ENCODE measurements at places on chromosomes 1 and 21. TPM values are rescaled to one million over a fixed set of nuclear protein-coding genes. Genes with fewer than 3 reads are reported as not detected.

GRCh38 chr1:91476533-91477217 lies 24.0 kb upstream of the CDC7 start:
- DNase-seq, result no peak
- H3K36me3 ChIP-seq, result no peaks in the 10 kb centered on the region
- H3K4me1 ChIP-seq, result peaks cover 21% of the 10 kb centered on the region
- H3K27me3 ChIP-seq, result peaks cover 2% of the 10 kb centered on the region

GRCh38 chr1:70487910-70488665 lies 77.0 kb downstream of the CTH start:
- no peaks in the 10 kb centered on the region for H3K36me3 ChIP-seq
- H3K27ac ChIP-seq, result no peak overlapping the region
- no peak overlapping the region for H3K4me3 ChIP-seq
- peak; percentile 43 for DNase-seq

DNA sequence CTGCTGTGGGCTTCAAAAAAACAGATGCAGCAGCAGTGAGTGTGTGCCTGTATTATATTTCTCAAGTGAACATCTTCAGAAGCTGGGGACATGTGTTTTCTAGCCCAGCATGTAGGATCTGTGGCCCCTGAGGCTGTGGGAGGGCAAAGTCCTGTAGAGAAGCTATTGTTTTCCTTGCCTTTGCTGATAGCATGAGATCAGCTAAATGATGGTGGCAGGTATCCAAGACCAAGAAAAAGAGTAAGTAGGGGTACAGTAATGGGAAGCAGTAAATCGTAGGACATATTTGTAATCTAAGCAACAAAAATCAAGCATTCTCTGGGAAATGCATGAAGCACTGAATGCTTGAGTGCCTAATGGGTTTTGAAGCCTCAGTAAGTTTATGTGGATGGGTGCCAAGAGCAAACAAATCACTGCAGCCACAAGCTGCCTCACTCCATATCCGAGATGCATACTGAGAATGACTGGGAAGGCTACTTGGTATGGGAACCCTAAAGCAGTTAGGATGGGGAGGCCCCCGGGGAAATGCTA lies 98.3 kb downstream of the CD58 start:
- no peak overlapping the region for H3K27ac ChIP-seq
- H3K36me3 ChIP-seq, result no peaks in the 10 kb centered on the region
- H3K4me1 ChIP-seq, result no peaks in the 10 kb centered on the region
- peaks cover 5% of the 10 kb centered on the region for H3K27me3 ChIP-seq
- no peak for DNase-seq
- no peak overlapping the region for H3K4me3 ChIP-seq

GRCh38 chr1:247453245-247453644 lies 4.7 kb downstream of the OR2B11 start:
- no peak overlapping the region for H3K4me3 ChIP-seq
- DNase-seq, result no peak
- H3K36me3 ChIP-seq, result no peaks in the 10 kb centered on the region
- peaks cover 1% of the 10 kb centered on the region for H3K27me3 ChIP-seq

Gene PRAMEF14
- not detected for total RNA-seq

Gene C8B
- total RNA-seq, result not detected

Gene A3GALT2
- not detected for total RNA-seq

- H3K4me3 ChIP-seq, result no peak overlapping the region
- no peaks in the 10 kb centered on the region for H3K36me3 ChIP-seq
- peaks cover 16% of the 10 kb centered on the region for H3K27me3 ChIP-seq
- H3K27ac ChIP-seq, result no peak overlapping the region
Observed at GRCh38 chr1:202210385-202210784, 16.8 kb downstream of the LGR6 start.

GRCh38 chr1:51421964-51422363 lies 91.6 kb upstream of the TTC39A start:
- no peaks in the 10 kb centered on the region for H3K27me3 ChIP-seq
- peak overlapping the region; percentile 92 for H3K27ac ChIP-seq
- peaks cover 6% of the 10 kb centered on the region for H3K36me3 ChIP-seq

DNA sequence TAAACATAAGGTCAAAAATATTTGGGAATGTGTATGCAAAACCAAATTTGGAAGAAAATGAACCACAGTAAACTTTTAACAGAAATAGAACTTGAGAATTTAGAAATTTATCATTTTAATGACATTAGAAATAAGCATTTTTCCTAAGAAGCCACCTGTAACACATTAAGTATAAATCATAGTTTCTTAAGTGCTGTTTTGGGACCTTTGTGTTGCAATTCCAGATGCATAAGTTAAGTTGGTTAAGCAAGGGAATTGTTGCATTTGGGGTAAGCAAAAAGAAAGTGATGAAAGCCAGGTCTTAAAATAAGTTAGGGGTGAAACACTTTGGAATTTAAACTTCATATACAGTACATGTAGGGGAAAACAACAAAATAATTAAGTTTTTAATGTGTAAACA lies 49.8 kb downstream of the CDKN2C start:
- H3K36me3 ChIP-seq, result no peaks in the 10 kb centered on the region
- DNase-seq, result no peak
- no peaks in the 10 kb centered on the region for H3K27me3 ChIP-seq
- H3K4me1 ChIP-seq, result no peaks in the 10 kb centered on the region
- no peak overlapping the region for H3K4me3 ChIP-seq

DNA sequence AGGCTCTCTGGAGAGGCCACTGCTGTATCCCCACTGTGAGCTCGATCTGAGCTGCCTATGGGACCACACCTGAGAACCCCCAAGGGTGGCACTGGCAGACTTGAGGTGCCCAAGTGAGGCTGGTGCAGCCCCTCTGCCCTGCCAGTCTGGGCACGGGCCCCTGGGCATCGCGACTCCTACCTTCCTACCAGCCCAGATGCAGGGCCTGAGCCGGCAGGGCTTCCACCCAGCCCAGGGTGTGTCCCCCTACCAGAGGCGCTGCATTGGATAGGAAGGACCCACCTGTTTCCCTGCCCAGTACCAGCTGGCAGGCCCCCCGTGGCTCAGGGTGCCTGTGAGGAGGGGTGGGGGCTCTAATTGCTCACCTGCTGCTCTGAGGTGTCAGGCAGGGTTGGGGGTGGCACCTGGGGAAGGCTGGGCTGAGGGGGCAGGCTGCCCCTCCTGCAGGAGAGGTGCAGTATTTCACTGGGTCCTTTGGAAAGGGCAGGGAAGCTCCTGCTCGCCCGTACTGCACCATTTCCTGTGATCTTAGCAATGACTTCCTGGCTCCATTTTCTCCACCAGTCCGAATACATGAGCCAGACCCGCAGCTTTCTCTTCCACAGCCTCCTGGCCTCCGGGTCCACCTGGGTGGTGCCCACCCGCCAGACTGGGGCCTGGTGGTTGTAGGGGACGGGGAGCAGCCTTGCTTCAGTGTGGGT lies 11.8 kb downstream of the TP73 start:
- peaks cover 12% of the 10 kb centered on the region for H3K4me1 ChIP-seq
- H3K27me3 ChIP-seq, result peaks cover 10% of the 10 kb centered on the region
- no peak for DNase-seq
- no peaks in the 10 kb centered on the region for H3K36me3 ChIP-seq

Gene CRYAA
- total RNA-seq, result not detected

DNA sequence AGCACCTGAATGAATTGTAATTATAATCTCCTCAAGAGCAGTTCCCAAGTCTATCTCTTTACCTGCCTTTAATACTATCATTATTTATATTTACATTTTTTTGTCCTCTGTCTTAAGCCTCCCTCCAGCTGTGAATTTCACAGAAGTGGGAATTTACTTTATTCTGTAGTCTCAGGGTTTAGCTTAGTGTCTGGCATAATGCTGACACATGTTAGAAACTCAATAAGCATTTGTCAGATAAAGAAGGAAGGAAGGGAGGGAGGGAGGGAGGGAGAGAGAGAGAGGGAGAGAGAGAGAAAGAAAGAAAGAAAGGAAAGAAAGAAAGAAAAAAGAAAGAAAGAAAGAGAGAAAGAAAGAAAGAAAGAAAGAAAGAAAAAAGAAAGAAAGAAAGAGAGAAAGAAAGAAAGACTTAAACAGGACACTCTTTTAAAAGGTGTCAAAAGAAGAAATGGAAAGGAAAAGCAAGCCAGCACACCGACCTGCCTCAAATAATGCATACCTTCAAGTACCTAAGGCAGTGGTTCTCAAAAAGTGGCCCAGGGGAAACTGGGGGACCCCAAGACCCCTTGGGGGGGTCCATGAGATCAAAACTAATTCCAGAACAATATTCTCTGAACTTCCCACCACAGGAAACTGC lies 1.8 kb upstream of the PGLYRP4 start:
- H3K27me3 ChIP-seq, result peaks cover 1% of the 10 kb centered on the region
- H3K4me3 ChIP-seq, result no peak overlapping the region
- H3K4me1 ChIP-seq, result peaks cover 32% of the 10 kb centered on the region
- H3K36me3 ChIP-seq, result no peaks in the 10 kb centered on the region
- H3K27ac ChIP-seq, result peak overlapping the region; percentile 52
